ENCODE measurements at places on chromosomes 2 and 18.
A peak's percentile ranks its signal among the peaks of the same experiment; 100 is the strongest.

- DNase-seq: no peak
These were observed 120.7 kb downstream of the FSHR start for GRCh38 chr2:49033394-49034185.

DNA sequence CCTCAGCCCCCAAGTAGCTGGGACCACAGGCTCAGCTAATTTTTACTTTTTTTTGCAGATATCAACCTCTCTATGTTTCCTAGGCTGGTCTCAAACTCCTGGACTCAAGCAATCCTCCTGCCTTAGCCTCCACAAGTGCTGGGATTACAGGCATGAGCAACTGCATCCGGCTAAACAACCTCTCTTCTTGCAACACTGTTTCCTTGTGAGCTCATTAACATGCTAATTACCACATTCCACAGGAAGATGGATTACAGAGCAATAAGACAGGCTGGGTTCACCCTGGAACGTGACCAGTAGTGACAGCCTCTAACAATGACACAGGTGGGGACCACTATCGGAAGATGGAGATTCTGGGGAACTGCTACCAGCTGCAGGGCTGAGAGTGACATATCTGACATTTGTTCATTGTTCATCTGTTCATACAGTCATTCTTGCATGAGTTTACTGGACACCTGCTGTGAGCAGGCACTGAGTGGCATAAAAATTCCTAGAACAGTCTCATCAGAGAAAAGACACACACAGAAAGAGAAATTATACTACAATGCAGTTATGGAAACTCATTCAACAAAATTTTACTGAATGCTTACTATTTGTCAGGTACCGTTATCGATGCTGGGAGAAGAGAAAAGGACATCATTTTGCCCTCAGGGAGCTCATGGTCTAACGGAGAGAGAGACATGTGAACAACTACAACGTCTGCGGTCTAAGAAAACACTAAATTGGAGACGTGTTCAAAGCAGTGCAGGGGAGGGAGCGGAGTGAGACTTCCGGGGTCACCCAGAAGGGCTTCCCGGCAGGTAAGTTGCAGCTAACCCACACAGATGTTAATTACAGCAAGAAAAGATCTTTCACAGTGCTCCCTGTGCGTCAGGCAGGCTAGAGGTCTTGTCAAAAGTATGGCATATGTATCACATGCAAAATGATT is 37.6 kb downstream of the PROC start:
- no peak for DNase-seq

- DNase-seq: no peak
These were observed 123.2 kb downstream of the PHLPP1 start for GRCh38 chr18:62838475-62839098.

DNA sequence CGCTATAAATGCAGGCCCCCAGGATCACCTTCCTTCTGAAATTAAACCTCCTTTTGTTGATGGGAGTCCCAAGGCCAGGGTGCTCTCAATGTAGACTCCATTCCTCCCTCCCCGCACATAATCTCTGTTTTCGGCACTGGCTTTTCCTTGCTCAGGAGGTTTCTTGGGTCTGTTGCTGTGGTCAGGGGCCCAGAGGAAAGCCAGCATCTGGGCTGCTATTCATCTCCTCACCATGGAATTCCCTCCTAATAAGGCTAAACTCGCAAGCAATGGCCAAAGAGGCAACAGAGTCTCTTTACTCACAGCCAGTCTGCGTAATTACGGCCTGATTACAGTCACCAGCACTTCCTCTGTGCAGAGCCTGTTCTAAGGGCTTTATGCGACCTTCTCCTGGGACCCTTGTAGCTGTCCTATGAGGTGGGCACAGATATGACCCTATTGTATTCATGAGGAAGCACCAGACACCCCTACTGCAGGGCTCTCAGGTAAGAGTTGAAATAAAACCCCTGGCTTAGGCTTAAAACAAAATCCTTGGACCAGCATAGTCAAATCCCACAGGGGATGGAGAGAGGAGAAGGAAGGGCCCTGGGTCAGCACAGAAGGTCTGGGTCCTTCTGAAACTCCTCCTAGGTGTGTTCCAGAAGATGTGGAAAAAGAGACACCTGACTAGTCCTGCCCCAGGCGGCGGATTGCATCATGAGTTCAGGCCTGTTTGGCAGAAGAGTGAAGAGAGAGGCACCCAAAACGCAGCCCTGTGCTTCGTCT is 105.0 kb upstream of the SH3BP4 start:
- DNase-seq: no peak

- no peak for DNase-seq
These were observed 27.5 kb upstream of the ALPP start for GRCh38 chr2:232350804-232351685.

GRCh38 chr18:25237571-25238267 is 114.2 kb downstream of the ZNF521 start:
- DNase-seq: no peak

- no peak for DNase-seq
These were observed 136.4 kb downstream of the SOCS6 start for GRCh38 chr18:70425236-70425635.

DNA sequence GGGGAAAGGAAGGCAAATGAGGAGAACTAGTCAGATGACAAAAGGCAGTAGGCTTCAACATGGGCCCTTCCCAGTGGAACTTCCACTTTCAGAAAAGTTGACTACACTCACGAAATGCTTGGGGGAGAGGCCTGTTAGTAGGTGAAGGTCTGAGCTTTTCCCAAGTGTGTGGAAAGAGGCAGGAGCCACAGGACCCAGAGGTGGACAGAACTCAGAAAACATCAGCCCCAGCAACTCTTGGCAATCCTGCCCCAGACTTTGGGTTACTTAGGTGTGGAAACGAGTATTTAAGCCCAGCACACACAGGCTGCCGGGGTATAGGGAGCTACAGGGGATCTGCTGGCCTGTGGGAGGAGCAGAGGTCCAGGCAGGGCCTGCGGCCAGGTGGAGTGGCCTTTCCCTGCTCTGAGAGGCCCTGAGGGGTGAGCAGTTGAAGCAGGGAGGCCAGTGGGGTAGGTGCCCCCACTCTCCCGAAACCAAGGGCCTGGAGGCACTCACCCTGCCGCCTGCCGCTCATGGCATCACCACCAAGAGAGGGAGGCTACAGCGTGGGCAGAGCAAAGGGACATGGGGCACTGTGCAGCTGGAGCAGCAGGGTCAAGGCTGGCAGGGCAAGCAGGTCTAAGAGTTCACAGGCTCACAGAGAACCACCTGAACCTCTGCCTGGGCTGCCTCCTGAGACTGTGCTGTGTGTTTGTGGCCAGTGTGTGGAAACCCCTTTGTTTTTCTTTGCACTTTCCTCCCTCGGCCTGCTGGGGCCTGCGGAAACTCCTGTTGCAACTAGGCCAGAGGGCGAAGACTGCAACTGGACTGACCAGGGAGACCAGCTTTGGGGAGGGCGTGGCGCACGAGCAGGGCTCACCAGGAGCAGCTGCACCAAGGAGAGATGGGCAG is 130.7 kb upstream of the SERTAD2 start:
- no peak for DNase-seq

DNA sequence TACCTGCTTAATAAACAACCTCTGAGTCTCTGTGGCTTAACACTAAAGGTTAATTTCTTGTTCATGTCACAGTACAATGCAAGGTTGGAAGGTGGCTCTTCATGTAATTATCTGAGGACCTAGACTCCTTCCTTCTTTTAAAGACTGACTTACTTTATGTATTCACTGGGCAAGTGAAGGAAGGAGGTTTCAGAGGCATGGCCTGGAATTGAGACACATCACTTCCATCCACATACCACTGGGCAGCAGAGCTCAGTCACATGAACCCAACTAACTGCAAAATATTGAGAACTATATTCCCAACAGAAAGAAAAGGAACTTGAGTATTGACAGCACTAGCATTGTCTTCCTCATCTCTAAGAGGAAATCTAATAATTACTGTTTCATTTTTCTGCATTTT is 57.5 kb upstream of the FN1 start:
- DNase-seq: peak; percentile 21

GRCh38 chr2:67002618-67003371 is 394.3 kb upstream of the ETAA1 start:
- DNase-seq: no peak

- DNase-seq: peak; percentile 73
These were observed 96.0 kb downstream of the ZNF516 start for GRCh38 chr18:76398896-76399612.

GRCh38 chr2:104854498-104855220 is 744 bp downstream of the POU3F3 start:
- DNase-seq: no peak

DNA sequence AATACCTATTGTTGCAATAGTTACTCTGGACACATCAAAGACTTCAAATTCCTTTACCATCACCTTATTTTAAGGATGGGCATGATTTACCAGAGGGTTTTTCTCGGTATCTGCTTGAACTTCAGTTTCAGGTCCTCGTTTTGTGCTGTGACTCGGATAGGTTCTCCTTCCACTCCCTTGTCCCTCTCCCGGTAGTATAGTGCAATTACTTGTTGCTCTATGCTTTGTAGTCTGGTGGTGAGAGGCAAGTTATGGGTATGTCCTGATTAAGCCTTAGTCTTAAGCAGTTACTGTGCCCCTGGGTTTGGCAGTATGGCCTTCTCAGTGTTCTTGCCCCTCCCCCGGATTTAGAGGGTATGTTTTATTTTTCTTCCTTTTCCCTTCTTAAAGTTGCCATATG is 96.6 kb downstream of the RHBDD1 start:
- DNase-seq: no peak

DNA sequence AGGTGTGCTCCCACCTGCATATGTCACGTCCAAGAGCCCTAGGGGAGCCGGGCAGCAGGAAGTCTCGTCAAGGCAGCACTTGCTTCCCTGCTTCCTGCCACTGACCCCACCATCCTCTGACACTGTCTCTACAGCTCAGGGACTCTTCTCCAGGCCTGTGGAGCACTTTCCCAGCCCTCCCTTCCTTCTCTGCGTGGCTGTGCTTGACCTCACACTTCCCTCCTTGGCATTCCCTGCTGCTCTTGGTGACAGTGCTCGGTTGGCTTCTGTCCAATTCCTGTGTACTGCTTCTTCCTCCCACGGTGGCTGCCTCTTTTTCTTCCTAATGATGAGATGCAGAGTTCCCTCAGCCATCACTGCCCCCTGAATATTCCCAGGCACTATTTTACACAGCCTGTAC is 2.8 kb downstream of the CIDEA start:
- DNase-seq: no peak

DNA sequence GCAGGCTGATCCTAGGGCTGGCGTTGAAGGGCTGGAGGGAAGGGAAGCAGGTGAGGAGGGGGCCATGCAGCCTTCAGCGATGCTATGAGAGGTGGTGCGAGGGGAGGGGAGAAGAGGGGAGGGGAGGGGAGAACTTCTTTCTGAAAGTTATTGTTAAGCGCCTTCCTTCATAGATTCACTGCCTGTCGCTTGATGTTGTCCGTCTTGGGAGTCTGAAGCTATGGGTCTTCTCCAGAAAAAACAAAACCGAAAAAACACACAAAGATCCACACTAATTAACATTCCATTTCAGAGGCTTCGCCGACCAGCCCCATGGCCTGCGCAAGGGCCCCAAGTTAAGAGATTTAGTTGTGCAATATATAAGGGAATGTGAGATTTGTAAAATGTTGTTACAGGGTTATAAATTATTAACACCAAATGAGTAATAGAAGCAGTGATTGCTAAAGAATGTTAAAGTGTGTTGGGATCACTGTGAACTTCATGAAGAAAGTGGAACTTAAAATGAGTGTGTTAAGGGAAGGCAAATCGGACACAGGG is 758 bp downstream of the CFAP221 start:
- no peak for DNase-seq

GRCh38 chr18:50649821-50650220 is 89.9 kb downstream of the MAPK4 start:
- DNase-seq: peak; percentile 73

- no peak for DNase-seq
These were observed 61.8 kb upstream of the RBM44 start for GRCh38 chr2:237736783-237737182.

DNA sequence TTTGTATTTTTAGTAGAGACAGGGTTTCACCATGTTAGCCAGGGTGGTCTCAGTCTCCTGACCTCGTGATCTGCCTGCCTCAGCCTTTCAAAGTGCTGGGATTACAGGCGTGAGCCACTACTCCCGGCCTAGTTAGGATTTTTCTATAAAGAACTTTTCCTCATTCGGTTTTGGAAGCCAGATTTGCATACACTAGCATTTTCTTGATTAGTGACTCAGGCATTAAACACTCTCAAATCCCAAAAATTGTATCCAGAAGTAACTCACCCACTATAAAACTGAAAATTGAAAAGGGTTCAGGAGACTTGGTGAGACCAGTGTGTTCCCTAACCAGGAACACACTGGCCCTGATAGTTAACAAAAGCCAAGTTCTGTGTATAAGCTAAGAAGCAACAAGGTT is 25.2 kb downstream of the EIF2AK3 start:
- no peak for DNase-seq

GRCh38 chr2:230749111-230749510 is 36.5 kb downstream of the CAB39 start:
- peak; percentile 77 for DNase-seq

DNA sequence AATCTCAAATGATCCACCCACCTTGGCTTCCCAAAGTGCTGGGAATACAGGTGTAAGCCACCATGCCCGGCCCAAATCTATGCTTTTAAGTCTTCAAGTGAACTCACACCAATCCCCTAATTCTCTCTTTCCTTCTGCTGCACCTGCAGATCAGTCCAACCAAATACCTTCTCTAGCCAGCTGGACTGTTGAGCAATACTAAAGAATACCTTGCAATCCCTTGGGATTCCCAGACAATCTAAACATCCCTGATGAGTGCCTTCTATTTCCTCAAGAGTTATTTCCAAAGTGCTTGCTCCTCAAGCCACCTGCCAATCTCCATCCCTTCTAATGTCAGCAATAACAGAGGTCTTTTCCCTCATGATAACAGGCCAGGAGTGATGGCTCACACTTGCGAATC is 48.6 kb downstream of the SF3B1 start:
- no peak for DNase-seq

GRCh38 chr18:31398191-31398590 is 21.6 kb downstream of the DSG4 start:
- DNase-seq: no peak

DNA sequence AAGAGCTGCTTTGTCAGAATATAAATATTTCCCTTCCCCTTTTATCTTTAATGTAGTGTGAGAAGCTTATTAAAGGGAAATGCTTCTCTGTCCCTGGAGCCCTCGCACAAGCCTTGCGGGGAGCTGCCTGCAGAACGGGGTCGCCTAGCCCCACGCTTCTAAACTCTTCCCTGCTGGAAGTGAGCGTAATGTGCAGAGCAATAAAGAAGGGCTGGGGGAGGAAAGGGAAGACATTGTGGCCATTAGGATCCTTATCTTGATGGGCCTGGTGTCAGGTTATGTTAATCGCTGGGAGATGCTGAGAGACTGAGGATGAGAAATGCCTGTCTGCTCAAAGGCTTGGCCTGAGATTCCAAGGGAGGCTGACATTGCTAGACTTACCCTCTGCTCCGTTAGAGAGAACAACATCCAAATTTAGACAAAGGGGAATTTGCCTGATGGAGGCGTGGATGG is 18.9 kb upstream of the FZD7 start:
- no peak for DNase-seq

GRCh38 chr2:203875471-203875870 is 7.9 kb downstream of the CTLA4 start:
- no peak for DNase-seq

GRCh38 chr2:170895023-170895757 is 33.9 kb upstream of the GORASP2 start:
- DNase-seq: peak; percentile 53

GRCh38 chr2:105388971-105389381 is 9.9 kb downstream of the FHL2 start:
- peak; percentile 96 for DNase-seq

Measured in iris pigment epithelial cell (primary cell).